Effector memory CD4-positive, alpha-beta T cell (primary cell): ENCODE measurements at places on chromosomes 5 and 9.

DNA sequence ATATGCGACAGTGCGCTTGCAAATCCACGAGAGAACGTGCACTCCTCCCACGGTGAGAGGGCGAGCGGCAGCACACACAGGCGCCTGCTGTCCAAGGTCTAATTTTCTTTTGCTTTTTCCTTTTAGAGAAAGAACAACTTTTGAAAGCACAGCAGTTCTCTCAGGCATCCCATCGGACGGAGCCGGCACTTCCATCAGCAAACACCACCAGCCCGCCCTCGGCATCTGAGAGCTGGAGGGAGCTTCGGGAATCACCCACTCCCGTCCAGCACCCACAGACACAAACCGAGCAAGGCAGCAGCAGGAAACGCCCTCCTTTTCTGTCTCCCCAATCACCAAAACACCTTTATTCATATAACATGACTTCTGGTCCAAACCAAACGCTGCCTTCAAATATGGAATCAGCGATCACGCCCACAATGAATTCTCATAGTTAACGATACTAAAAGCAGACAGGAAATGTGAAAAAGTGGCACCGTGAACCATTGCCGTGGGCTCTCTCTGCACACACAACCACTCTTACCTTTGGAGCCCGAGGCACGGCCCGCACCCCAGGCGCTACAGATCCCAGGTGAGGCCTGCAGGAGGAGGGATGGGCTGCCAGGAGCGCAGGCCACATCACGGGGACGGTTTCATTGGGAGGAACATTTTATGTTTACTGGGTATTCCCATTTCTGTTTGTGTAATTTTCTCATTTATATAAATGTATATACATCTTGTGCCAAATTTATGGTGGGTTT lies 14.2 kb downstream of the LPCAT1 start:
- DNase-seq: no peak

- DNase-seq: no peak
Observed at GRCh38 chr5:82975812-82976211, 101.4 kb downstream of the TMEM167A start.

- DNase-seq: no peak
Observed at GRCh38 chr5:56011835-56012234, 17.1 kb upstream of the IL6ST start.

GRCh38 chr5:135449644-135450043 lies 2.5 kb upstream of the DCANP1 start:
- no peak for DNase-seq

- no peak for DNase-seq
Observed at GRCh38 chr5:74587890-74588289, 52.6 kb downstream of the ENC1 start.

DNA sequence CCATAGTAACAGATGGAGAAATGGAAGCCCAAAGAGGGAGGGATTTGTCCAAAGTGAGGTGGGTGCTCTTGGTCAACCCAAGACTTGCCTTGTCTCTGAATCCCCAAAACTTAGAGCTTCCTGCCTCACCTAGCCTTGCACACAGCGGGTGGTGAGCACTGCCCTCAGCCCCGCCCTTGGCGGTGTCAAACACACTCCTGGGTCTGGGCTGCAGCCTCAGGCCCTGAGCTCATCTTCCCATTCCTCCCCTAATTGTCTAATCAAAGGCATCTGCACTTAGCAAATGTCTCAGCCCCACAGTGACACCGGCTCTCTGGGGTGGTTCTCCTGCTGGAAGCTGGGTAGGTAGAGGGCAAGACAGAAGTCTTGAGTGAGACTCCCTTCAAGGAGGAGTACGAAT lies 20.9 kb downstream of the FABP6 start:
- no peak for DNase-seq

DNA sequence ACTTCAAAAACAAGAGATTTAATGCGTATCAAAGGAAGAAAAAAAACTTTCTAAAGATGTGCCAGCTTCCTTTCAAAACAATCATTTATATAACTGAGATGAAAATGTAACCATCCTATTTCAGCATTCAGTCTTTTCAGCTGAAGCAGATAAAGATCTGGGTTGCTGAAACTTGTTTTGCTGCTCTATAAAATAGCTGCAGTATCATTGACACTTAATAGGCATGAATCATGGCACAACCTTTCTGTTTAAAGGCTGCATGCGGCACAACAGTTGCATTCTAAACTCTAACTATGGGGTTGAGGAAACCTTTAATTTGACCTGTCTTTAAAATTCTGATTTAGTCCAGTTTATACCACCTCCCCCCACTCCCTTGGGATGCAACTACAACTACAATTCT lies 196.7 kb downstream of the MPDZ start:
- DNase-seq: no peak

DNA sequence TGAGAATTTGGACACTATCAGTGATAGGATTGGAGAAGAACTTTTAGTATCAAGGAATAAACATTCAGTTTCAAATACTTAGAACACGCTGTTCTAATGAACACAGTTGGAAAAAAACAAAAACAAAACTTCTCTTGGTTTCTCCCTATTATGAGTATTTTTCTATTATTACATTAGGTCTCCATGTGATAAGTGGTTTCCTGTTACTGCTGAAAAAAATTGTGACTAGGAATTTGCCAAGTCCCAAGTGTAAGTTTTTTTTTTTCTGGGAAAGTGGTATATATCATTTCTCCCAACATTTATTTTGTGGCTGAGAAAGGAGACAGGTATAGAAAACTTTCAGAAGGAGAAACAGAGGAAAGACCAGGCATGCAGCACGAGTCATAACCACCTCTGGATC lies 41.1 kb downstream of the PCSK1 start:
- DNase-seq: no peak

- DNase-seq: no peak
Observed at GRCh38 chr5:174752121-174752520, 27.7 kb downstream of the MSX2 start.

DNA sequence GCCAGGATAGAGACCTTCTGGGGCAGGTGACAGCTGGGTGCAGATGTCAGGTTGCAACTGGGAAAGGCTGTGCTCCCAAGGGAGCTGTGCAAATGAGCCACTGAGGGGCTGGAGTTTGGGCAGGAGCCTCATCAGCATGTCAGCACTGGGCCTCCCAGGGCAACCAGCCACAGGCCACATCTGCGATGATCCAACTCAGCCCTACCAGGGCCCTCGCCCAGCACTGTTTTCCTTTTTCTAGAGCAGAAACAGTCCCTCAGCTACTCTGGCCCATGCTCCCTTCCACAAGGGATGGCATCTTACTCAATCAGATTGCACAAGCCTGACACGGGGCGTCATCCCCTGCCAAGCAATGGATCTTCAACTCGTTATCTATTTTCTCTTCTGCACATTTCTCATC lies 24.8 kb downstream of the NIPAL4 start:
- DNase-seq: no peak

- no peak for DNase-seq
Observed at GRCh38 chr5:52798938-52799337, 11.2 kb downstream of the ITGA1 start.

GRCh38 chr5:65121880-65122436 lies 353.2 kb downstream of the CWC27 start:
- DNase-seq: no peak

DNA sequence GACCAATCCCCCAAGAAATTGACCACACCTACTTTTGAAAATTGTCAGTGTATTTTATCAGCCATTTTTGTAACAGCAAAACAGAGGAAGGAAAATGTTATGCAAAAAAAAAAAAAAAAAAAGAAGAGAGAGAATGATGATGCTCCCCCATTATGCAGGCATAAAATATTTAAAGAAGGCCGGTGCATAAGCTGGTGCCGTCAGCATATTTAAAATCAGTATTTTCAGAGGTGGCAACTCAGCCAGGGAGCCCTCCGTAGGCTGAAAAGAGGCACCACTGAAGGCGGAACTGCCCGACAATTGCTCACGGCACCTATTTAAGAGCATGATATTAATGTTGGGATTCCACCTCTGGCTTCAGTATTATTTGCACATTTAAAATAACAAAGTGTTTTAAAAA lies 33.4 kb downstream of the IRX2 start:
- no peak for DNase-seq

GRCh38 chr5:34616651-34617050 lies 39.5 kb upstream of the RAI14 start:
- DNase-seq: no peak

DNA sequence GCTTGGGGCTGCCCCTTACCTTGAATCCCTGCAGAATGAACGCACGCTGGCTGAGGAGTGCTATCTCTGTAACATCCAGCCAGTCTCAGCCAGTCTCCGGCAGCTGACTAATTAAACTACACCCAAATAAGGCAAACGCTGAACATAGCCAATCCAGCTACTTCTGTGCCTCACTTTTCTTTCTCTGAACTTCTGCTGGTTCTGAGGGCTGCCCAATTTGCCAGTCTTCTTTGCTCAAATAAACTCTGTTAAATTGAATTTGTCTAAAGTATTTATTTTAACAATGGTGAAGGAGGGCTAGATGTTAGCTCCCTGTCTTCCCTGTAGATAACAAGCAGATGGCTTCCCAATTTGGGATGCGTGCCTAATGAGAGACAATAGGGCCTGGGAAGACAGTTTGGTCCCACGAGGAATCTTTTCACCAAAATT lies 154.0 kb upstream of the NFIL3 start:
- no peak for DNase-seq

- no peak for DNase-seq
Observed at GRCh38 chr5:83414601-83415000, 56.9 kb upstream of the VCAN start.

- no peak for DNase-seq
Observed at GRCh38 chr5:14676320-14676719, 11.8 kb downstream of the OTULIN start.

DNA sequence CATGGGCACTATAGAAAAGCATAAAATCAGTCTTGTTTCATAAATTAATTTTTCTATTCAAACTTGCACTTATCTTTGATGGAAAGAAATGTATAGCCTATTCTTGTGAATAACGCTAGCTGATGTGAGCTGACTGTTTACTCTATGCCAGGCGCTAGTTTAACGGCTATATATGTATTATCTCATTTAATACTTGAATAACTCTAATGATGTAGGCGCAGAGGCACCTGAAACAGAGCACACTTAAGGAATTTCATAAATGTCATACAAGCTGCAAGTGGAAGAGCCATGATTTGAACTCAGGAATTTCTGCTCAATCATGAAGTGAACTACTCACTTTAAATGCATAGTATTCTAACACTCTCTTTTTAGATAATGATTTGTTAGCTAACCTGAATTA lies 551.8 kb downstream of the PDE4D start:
- no peak for DNase-seq

GRCh38 chr5:56569566-56569965 lies 245.8 kb upstream of the MAP3K1 start:
- no peak for DNase-seq

DNA sequence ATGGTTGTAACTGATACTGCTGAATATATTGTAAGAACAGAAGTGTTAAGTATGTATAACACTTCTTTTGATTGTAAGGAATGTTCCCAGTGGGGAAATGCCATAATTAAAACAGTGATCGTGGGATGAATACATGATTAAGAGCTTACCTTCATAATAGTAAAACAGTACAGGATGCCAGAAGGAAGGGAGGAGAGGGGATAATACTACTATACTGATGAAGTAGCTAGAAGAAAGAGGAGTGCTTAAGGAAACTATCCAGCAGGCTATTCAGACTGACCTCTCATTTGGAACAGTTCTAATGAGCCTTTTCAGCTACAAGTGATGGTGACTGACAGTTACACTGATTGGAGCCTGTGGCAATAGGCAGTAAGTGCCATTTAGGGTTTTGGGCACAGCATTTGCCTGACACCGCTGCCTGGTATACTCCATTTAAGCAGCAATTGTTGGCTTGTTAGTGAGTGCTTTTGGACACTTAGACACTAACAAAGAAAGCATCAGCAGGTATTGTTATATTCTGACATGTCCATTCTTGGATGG lies 33.8 kb upstream of the KDM4C start:
- DNase-seq: no peak

- no peak for DNase-seq
Observed at GRCh38 chr9:34123682-34124081, 2.8 kb downstream of the DCAF12 start.

DNA sequence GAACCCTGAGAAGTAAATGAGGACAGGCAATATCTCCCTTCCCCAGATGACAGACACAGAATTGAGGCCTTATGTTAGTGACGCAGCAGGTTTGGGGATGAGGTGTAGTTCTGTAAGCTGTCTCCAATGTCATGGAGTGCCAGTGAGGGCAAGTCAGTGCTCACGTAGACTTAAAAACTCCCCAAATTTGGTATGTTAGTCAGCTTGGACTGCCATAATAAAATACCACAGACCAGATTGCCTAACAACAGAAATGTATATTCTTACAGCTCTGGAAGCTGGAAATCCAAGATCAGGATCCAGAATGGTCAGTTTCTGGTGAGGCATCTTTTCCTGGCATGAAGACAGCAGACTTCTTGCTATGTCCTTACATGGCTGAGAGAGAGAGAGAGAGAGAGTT lies 14.9 kb downstream of the FOXI1 start:
- DNase-seq: no peak

GRCh38 chr5:171149772-171150171 lies 159.3 kb upstream of the TLX3 start:
- DNase-seq: no peak

GRCh38 chr5:113057557-113057984 lies 81.0 kb downstream of the DCP2 start:
- no peak for DNase-seq

GRCh38 chr5:116271446-116272025 lies 186.7 kb downstream of the COMMD10 start:
- DNase-seq: no peak

GRCh38 chr5:151497391-151498002 lies 50.1 kb downstream of the SLC36A1 start:
- no peak for DNase-seq

DNA sequence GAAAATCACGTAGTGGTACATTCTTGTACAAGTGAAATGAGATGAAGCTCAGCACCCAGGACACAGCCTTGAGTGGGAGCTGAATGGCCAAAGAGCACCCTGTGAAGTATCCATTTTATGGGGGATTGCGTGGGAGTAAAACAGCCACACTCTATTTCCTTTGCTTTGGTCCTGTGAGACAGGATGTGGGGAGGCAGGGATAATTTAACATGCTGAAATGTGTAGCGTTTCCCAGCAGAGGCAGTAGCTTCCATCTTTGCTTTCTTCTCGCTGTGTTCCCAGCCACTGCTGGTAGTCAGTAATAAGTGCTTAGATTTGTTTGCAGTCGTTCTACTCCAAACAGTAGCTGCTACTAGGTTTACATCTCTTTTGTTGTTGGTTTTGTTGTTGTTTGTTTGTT lies 4.4 kb downstream of the IL31RA start:
- DNase-seq: no peak
